ENCODE measurements at places on chromosomes 4 and X.
A peak's percentile ranks its signal among the peaks of the same experiment; 100 is the strongest.

DNA sequence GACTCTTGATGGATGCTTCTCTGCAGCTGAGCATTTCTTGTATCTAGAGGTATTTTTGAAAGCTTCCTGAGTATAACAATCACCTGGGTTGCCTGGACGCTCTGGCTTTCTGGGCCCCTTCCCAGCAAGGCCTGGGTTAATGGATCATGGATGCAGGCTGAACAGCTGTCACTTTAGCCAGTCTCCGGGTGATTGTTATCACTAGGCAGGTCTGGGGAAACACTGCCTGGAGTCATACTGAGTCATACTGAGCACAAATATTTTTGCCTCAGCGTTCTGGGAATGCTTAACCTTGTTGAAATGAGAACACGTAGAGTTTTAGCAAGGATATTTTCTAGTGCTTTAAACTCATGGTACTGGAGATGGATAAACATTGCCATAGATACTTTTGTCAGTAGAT is 102.6 kb downstream of the PHEX start:
- no peak for DNase-seq

DNA sequence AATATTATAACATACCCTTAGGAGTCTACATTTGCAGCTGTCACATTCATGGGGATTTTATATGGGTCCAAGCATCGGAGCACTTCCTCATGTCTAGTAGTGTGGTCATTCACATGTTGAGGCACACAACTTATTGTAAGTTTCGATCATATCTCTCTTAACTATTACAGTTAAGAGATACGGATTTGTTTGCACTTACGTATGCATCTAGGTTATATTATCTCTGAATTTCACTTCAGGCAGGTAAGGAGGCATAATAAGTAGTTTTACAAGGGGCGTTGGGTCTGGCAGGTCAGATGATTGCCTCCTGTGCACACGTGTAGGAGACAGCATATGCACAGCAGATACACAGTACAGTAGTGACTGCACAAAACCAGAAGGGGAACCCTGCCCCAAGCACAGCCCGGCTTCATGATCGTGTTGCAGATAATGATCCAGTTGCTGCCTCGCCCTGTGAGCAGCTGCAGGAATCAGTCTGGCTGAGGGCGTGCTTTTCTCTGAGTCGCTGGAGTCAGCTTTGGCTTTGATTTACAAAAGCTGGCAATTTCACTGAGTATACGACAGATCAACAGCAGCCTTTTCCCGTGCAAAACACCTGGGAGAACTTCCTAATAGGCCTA is 302.9 kb upstream of the GATB start:
- peak; percentile 61 for DNase-seq

DNA sequence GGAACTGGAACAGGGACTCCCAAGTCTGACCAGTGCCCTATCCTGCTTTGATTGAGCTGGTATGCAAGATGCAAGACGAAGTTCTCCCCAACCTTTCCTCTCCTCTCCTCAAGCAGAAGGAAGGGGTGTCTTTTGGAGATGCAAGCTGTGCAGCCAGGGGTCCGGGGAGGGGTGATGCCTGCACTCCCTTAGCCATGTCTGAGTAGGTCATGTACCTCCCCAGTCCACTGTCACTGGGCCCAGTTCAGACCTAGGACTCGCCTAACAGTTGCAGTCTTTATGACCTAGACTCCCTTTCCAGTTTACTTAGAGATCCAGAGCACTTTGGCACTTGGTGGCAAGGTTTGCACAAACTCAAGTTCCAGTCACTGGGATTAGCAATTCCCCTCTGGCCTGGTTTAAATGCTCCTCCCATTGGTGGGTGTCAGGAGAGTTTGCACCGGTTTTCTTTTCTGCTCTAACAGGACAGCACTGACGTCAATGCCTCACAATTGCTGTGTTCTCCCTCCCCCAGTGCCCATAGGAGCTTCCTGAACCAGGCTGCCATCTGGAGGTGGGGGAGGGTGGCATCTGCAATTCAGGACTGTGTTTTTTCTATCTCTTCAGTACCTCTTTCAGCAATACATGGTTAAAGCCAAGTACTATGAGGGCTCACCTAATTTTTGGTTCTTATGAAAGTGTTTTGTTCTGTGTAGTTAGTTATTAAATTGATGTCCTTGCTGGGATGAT is 782.2 kb downstream of the ARAP2 start:
- no peak for DNase-seq

- no peak for DNase-seq
Measured at GRCh38 chrX:13340182-13340791, 20.4 kb upstream of the ATXN3L start.

- DNase-seq = no peak
Measured at GRCh38 chr4:102778720-102779119, 18.0 kb upstream of the MANBA start.

DNA sequence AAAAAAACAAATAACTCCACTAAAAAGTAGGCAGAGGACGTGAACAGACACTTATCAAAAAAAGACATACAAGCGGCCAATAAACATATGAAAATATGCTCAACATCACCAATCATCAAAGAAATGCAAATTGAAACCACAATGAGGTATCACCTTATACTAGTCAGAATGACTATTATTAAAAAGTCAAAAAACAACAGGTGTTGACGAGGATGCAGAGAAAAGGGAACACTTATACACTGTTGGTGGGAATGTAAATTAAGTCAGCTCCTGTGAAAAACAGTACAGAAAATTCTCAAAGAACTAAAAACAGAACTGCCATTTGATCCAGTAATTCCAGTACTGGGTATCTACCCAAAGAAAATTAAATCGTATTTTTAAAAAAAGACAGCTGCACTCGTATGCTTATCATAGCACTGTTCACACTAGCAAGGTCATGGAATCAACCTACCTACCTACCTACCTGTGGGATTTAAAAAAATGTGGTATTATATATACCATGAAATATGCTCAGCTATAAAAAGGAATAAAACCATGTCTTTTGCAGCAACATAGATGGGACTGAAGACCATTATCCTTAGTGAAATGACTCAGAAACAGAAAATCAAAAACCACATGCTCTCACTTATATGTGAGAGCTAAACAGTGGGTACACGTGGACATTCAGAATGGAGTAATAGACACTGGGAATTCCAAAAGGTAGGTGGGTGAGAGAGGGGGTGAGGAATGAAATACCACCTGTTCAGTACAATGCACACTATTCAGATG is 24.8 kb upstream of the PTPN13 start:
- DNase-seq = no peak

GRCh38 chrX:100720301-100720700 is 11.6 kb downstream of the SYTL4 start:
- no peak for DNase-seq

DNA sequence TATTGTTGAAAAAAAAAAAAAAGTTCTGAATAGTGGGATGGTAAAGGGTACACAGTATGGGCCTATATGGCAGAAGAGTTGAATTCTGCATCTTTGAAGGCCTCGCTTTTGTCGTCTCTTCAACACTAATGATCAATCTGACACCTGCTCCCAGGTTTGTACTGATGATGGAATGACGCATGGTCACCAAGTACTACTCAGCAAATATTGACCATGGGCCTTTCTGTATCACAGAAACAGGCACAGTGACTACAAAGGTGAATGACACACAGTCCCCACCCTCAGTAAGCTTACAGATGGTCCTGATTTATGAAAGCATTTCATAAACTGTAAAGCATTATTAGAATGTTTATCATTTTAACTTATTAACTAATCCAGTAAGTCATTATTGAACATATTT is 152.6 kb downstream of the LDB2 start:
- no peak for DNase-seq

GRCh38 chr4:15004739-15005301 is 2.5 kb downstream of the CPEB2 start:
- peak; percentile 65 for DNase-seq

GRCh38 chr4:76767983-76768382 is 130.0 kb downstream of the SOWAHB start:
- DNase-seq = no peak

DNA sequence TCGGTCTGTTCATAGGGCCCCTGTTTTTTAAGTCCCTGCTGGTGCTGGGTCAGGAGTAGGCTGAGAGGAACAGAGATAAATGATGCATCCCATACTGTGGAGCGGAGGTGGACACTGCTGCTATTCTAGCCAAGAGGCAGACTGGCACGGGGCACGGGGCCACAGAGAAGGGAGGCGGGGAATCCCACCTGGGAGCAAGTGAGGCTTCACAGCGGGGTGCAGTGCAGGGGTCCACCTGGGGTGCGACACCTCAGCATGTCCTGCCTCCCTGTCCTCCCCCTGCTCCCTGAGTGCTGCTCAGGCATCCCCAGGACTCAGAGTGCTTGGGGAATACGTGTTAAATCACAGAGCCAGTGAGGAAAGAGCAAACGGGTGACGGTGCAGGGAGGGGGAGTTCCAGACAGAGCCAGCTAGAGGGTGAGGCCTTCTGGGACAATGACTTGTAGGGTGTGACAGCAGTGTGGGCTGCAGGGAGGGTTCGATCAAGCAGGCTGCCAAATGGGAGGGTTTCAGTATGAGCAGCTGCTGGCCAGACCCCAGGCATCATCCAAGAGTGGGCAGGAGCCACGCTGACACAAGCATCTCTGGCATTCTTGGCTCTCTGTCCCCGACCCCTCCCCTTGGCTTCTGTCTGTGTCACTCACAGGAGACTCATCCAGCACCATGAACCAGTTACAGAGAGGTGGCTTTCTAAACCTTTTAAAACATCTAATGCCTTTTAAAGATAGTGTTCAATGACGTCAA is 13.7 kb upstream of the HTRA3 start:
- peak; percentile 78 for DNase-seq

- no peak for DNase-seq
Measured at GRCh38 chr4:75637176-75637575, 6.8 kb upstream of the CDKL2 start.

DNA sequence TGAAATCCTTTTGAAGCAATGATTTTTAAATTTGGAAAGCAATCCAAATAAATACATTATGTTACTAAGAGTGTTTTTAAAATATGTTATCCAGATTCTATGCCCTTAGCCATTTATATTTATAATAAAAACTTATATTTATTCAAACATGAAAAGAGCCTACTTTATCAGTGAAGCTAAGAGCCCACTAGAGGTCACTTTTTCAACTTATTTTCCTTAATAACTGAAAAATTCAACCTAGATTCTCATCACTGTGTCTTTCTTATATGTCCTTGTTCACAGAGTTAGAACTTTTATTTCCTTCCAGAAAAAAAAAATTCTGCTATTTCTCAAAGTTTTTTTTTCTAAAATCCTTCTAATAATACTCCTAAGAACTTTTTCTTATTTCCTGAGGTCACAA is 23.9 kb downstream of the PRDM8 start:
- no peak for DNase-seq

DNA sequence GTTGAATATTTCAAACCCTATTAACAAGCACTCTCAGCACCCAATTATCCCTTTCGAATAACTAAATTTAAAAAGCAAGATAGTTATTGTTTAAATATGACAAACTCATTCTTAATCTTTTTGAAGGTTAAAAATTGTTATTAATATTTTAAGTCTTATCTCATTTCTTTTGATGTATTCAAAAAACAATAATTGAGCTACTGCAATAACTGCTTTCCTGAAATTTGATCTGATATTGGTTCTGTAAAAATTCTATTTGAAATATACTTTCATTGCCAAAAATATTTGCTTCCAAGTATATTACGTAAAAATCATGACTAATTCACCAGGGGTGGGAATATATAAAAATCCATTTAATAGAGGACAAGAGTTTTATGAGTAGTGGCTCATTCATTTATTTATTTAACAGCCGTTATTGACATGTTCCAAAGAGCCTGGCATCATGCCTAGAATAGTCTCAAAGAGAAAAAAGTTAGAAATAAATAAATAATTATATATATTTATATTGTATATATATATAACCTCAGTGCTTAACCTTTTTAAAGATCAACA is 34.4 kb downstream of the GLRA3 start:
- no peak for DNase-seq

GRCh38 chrX:106404512-106404911 is 207.3 kb upstream of the RADX start:
- DNase-seq = no peak

DNA sequence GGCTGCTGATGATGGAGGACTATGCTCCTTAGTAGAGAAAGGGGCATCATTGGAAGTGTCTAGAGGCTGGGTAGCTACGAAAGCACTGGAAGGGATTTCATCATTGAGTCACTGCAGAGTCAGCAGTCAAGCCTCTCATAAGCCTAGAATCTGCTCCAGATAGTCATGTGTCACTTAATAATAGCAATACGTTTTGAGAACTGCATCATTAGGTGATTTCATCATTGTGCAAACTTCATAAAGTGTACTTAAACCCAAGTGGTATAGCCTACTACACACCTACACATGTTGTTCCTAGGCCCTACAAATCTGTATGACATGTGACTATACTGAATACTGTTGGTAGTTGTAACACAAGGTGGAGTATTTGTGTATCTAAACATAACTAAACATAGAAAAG is 165.6 kb downstream of the PTTG2 start:
- no peak for DNase-seq

DNA sequence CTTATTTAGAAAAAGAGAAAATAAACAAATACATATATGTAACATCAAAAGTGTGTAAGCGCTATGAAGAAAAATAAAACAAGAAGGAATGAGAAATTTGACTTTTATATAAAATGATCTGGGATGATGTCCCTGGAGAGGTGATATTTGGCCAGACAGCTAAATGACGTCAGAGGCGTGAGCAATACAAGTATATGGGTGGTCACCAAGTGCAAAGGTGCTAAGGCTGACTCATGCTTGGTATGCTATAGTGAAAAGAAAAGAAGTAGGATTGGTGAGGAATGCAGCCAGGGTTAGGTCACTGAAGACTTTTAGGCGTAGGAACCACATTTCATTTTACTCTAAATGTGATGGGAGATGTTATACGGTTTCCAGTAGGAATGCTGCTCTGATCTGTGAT is 1049.1 kb upstream of the TENM3 start:
- DNase-seq = no peak

DNA sequence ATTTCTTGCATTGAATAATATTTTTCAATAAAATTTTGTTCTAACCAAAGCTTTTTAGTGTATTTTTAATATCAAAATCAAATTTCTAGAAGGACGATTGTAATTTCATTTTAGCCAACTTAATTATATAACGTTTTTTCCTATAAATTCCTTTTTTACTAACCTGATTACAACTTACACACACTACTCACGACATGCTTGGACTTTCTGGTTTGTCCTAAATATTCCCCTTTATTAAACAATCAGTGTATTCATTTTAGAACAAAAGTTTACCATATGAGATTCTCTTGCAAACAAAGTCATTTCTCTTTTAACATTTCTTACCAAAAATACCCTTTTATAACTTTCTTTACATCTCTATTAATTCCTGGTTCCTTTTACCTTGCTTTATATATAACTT is 173.7 kb downstream of the PWWP3B start:
- DNase-seq = no peak

- DNase-seq = no peak
Measured at GRCh38 chr4:125266901-125267604, 47.7 kb upstream of the FAT4 start.

DNA sequence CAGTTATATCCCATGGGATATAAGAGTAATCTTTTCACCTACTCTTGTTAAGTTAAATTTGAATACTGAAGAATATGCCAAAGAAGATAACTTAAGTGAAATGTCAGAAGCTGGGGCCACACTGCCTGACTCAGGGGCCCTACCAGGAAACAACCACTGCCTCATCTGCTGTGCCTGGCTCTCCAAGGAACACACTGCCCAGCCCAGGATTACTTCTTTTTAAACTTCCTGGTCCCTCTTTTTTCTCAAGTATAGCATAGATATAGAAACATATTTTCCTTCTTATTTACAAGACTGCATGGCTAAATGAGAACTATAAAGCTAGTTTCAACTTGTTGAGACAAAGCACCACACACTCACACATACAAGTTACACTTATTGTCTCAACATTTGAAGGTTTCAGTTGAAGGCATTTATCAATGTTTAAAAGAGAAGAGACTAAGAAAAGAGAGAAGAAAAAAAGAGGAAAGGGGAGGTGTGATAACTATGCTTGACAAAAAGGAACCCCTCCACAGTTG is 45.2 kb downstream of the MAML3 start:
- no peak for DNase-seq

Measured in right forelimb (tissue), 1 donor.